Right renal pelvis (tissue), 4 donors: ENCODE measurements at places on chromosomes 3 and 15. TPM values are rescaled to one million over a fixed set of nuclear protein-coding genes. Genes with fewer than 3 reads are reported as not detected.

The C3orf85 gene
- 14.6 TPM for polyA plus RNA-seq

The BBX gene
- polyA plus RNA-seq = 68.7 TPM

The SHC4 gene
- 3.5 TPM for polyA plus RNA-seq

The SERP1 gene
- 141 TPM for polyA plus RNA-seq

The ACP3 gene
- polyA plus RNA-seq = 75.6 TPM

The TM6SF1 gene
- 1.6 TPM for polyA plus RNA-seq

The SCAANT1 gene
- polyA plus RNA-seq = 0.74 TPM

The RTP4 gene
- polyA plus RNA-seq = 0.91 TPM

The KIF7 gene
- 9.7 TPM for polyA plus RNA-seq

The NKIRAS1 gene
- polyA plus RNA-seq = 18.5 TPM

DNA sequence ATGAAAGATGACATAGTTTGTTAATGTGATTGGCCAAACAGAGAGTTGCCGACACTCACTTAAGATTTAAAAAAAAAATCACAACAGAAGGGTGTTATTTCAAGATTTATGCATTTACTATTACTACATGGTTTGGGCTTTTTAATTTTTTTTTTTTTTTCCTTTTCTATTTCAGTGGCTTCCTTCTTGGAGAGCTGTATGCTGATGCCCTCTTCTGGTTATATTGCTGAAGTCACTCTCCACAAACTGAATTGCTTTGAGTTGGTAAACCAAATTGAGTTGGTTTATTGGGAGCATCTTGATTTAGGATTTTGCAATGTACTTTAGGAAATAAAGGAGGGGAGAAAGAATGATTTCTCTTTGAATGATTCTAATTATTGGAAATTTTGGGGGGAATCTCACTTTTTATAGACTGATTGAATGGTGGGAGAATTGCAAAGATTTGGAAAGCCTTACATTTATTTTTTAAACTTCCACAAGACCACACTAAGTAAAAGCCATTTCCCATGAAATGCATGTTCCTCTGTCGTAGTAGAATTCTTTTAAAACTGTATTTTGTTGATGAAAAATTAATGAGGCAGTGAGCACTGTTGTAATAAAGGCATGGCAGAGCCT is 186.6 kb upstream of the FEZF2 start:
- DNase-seq = no peak

DNA sequence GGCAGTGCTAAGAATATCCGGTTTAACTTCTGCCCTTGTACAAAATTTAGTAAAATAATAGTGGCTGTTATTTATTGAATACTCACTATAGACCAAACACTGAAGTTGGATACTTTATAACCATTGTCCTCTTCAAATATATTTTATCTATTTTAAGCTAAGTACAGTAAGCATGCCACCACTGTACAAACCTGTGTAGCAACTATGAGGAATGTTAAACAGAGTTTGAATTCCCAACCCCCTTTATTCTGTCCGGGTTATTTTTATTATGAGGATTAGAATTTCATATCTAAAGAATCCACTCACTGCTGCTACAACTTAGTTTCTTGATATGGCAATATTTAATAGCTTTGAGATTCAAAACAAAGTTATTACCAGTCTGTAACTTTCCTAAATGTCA is 203.5 kb upstream of the RBMS3 start:
- DNase-seq = no peak

- no peak for DNase-seq
These were observed 128.9 kb downstream of the NSMCE3 start for GRCh38 chr15:29140475-29141307.

GRCh38 chr15:40276927-40277326 is 5.9 kb downstream of the ANKRD63 start:
- DNase-seq = no peak

DNA sequence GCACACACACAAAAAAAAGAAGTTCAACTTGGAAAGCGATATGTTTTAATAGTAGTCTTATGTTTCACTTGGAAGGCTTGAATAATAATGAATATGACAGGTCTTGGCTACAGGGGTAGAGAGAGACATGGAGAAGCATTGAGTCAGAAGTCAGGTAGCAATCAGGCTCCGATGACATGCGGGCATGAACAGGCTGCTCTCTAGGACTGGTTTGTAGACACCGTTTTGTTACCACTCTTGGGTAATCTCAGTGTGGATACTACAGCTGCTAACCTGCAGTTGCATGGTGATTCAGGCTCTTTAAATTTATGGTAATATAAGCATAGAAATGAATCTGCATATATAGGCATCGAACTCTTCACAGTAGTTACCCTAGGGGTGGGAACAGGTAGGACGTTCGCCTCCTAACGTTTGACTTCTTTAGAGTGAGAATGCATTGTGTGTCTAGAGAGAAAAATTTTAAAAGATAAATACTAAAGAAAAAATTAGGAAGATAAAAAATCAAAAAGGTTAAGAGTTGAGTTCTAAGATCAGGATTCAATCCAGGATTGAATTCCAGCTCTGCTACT is 241.6 kb upstream of the KBTBD8 start:
- DNase-seq = no peak

GRCh38 chr3:177929310-177929709 is 606.9 kb upstream of the KCNMB2 start:
- DNase-seq = no peak

GRCh38 chr3:182792901-182793662 is at the start of gene ATP11B:
TSS of gene ATP11B (plus strand) at chr3:182793504. CDS start at chr3:182793760, 256 bp downstream.
- DNase-seq = no peak

- DNase-seq = no peak
These were observed 880.1 kb downstream of the PDCD6IP start for GRCh38 chr3:34678575-34678974.

GRCh38 chr3:146156095-146156494 is 4.9 kb downstream of the PLOD2 start:
- DNase-seq = no peak

DNA sequence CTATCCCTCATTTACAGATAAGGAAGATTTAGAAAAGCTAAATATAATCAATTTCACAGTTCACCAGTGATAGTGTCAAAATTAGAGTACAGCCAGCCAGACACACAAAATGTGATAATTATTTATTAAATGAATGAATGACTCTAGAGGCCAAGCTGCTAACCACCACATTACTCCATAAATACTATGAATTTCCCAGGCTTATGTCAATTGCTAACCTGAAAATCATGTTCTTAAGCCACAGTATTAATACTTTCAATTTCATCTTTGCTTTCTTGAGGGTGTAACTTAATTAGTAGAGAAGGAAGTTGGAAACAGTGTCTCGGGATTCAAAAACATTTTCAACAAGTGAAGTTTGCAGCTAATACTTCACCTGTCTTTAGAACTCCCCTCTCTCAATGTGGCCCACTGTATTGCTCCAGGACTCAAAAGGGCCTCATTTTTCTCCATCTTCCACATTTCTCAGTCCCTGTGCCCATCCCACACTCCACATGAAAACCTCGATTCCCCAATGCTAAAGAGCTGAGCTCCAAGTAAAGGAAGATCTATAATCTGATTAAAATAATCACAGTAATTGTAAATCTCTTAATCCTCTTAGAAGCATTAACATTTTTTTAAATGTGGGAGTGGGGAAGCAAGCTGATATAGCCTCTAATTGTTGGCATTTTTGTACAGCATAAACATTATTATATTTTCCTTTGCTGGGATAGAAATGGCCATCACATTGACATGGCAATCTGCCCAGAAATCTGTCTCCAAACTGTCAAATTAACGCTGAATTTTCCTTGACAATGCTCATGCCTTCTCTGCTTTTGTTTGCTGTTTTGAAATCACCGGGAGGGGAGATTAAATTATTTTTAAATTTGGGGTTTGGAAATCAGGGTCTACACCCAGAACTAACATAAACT is 765.1 kb downstream of the ROBO1 start:
- no peak for DNase-seq

- no peak for DNase-seq
These were observed 19.1 kb upstream of the RIOX2 start for GRCh38 chr3:97991293-97991682.

DNA sequence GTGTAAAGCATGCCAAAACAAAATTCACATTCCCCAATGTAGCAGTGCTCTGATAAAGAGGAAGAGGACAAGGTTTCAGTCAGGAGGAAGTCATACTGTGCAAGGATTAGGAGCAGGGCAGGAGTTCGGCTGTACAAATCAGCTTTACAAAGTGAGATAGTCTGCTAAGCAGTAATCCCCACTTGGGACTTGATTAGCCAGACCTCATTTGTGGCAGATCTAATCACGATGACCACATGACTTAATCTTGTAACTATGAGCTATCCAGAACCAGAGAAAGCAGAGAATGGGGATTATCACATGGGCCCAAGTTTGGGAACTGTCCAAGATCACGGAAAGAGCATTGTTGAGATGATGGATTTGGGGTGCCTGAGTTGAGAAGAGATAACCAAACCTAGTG is 7.8 kb downstream of the DCBLD2 start:
- no peak for DNase-seq

GRCh38 chr3:101248736-101249135 is 71.6 kb downstream of the IMPG2 start:
- DNase-seq = no peak
